ENCODE measurements at places on chromosomes 13 and 19. TPM values are rescaled to one million over a fixed set of nuclear protein-coding genes. Genes with fewer than 3 reads are reported as not detected.

The ZNF90 gene
- total RNA-seq: 101 TPM

The SIGLEC10 gene
- not detected for total RNA-seq

The ZIK1 gene
- 40.5 TPM for total RNA-seq

The SIAH3 gene
- 0.35 TPM for total RNA-seq

The ZNF358 gene
- 52.9 TPM for total RNA-seq

The HIPK4 gene
- not detected for total RNA-seq

The WDR62 gene
- total RNA-seq: 45.4 TPM

The B3GNT3 gene
- 1.9 TPM for total RNA-seq

The SLC1A6 gene
- 18.5 TPM for total RNA-seq
